ENCODE measurements at places on chromosomes 3 and 15.

DNA sequence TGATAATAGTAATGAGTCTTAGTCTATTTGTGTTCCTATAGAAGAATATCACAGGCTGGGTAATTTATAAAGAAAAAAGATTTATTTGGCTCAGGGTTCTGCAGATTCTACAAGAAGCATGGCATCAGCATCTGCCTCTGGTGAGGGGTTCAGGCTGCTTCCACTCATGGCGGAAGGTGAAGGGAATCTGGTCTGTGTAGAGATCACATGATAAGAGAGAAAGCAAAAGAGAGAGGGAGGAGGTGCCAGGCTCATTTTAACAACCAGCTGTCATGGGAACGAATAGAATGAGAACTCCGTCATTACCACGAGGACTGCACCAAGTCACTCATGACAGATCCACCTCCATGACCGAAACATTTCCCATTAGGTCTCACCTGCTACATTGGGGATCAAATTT is 664.0 kb upstream of the SGO1 start:
- DNase-seq: no peak

DNA sequence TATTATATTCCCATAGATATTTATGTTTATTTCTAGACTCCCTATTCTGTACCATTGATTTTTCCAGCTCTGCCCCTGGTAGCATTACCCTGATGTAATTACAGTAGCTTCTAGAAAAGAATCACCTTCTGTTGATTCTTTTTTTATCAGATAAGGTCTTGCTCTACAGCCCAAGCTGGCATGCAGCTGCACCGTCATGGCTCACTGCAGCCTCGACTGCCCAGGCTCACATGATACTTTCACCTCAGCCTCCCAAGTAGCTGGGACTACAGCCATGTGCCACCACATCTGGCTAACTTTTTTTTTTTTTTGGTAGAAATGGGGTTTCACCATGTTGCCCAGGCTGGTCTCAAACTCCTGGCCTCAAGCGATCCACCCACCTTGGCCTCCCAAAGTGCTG is 41.8 kb downstream of the SLC24A1 start:
- no peak for DNase-seq

DNA sequence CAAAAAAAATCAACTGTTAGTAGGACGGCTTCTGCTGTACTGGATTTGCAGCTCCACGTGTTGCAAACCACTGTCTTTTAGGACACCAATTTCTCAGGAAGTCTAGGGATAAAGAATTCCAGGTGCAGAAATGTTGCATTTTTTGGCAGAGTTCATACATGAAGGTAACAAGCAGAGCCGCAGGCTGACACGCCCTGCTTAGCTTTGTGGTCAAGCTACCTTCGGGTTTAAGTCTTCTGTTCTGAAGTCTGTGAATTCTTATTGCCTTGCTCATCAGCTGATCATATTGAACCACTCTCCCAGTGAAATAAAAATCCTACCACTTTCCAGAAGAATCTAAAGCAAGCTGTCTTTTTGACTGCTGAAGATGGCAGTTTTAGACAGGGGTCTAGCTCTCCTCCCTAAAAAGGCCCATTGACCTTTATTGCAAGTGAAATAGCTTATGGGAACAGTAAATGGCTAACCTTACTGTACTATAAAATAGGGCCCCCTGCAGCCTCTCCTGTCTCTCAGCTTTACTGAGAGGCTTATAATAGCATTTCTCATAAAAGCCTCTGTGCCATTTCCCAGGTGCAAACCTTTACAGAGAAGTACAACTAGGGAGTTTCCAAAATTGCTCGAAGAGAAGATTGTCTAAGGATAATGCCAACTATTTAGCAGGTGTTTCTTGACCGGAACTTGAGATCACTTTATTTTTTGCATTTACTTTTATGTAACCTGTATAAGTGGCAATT is 262.2 kb upstream of the IL12A start:
- no peak for DNase-seq

DNA sequence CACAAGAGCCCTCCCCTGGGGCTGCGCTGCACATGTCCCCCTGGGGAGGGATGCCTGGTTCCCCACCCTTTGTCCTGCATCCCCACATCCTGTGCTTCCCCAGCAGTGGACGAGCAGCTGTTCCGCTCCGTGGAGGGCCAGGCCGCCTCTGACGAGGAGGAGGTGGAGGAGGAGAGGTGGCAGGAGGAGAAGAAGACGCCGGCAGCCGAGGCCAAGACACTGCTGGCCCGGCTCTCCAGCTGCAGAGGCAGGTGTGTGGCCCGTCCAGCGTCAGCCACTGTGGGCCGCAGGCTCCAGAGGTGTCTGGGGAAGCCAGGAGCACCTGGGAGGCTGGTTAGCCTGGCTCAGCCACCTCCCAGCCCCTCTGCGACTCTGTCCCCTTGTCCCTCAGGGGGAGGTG is 27.9 kb upstream of the GP9 start:
- DNase-seq: no peak

DNA sequence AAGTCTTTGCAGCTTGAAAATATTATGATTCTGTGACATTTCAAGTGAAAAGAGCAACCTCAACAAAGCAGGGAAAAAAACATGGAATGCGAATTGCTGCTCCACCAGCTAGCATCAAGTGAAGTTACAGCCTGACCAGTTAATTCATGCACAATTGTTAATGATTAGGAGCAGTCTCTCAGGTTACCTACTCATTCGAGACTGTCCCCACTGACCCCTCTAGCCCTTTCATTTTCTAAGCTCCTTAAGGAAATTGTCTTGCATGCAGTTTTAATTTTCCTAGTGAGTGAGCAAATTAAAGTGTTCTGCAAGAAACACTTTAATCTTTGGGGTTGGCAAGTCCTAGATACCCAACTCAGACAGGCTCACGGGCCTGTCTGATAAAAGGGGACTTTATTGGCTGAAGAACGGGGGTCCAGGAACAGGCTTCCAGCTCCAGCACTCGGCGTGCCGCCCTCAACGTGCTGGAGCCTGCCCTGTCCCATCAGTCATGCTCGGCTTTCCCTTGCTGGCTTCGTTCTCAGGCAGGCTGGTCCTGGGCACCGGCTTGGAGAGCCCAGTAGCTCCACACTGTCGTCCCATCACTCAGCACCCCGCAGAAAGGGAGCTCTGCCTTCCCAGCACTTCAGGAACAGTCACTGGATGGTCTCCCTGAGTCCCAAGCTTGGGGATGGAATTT is 18.3 kb downstream of the PODXL2 start:
- no peak for DNase-seq

- DNase-seq: no peak
These were observed 196.4 kb upstream of the NANOGP8 start for GRCh38 chr15:35281515-35281914.

DNA sequence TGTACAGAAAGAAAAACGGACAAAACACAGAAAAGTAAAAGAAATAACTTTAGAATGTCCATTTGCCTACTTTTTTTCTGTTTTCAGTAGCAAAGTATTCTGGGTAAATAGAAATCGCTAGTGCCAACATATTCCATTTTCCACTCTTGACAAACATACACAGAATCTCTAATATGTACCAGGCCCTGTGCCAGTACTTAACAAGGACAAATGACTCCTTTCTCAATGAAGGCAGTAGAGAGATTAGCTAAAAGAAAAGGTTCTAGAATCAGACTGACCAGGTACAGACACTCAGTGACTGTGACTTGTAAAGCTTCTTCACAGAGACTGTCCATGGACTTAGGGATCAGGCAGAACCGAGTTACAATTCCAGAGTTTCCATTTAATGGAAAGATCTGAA is 165.8 kb upstream of the STAC start:
- no peak for DNase-seq

DNA sequence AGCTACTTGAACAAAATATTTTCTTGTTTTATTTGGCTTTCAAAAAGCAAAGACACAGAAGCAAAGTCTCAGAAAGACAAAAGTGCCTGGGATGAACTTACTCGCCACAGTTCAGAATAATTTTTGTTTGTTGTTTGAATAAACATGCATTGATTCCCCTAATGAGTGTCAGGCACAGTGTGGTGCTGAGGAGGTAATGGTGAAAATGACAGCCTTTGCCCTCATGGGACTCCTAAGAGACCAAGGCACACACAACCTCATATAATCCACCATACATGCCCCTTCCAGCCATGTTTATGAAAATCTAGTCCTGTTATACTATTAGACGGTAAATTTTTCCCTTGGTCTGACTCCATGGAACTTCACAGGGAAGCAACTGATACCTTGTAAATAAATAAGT is 2.5 kb downstream of the GOLIM4 start:
- no peak for DNase-seq

DNA sequence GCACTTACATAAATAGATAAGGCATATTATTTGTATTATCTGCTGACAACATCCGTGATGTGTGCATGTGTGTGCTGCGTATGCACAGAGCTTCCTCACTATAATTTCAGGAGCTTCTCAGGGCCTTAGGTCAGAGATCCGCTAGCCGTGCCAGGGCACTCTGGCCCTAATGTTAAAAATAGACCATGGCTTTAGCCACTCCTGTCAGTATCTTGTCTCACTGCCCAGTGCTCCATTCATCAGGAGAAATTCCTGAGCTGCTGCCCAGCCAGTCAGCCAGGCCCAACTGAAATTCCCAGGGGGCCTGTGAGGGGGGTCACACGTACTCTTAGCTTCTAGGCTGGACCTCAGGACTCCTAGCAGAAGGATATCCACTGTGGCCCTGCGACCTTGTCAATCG is 70.0 kb upstream of the ABHD2 start:
- no peak for DNase-seq

GRCh38 chr15:77595231-77595630 is 37.5 kb downstream of the LINGO1 start:
- DNase-seq: no peak

- no peak for DNase-seq
These were observed 547.2 kb upstream of the TGFBR2 start for GRCh38 chr3:30059240-30059639.

DNA sequence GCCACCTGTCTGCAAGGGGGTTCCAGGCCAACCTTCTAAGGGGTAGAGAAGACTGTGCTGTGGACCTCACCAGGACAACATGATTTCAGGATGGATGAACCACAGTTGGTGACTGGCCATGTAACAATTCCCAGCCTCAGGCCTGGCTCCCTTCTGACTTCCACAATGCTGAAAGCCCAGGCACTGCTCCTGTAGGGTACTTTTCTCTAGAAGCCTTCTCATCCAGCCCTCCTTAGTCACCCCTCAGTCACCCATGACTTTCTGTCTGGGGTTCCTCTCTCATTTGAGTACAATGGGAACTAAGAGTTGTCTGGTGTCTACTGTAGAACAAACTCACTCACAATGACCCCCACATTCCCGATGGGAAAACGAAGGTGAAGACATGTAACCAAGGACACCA is 8.6 kb downstream of the ALS2CL start:
- DNase-seq: no peak

- no peak for DNase-seq
These were observed 29.2 kb downstream of the CPN2 start for GRCh38 chr3:194321693-194322640.

- no peak for DNase-seq
These were observed 114.5 kb downstream of the FOXB1 start for GRCh38 chr15:60118626-60119025.

DNA sequence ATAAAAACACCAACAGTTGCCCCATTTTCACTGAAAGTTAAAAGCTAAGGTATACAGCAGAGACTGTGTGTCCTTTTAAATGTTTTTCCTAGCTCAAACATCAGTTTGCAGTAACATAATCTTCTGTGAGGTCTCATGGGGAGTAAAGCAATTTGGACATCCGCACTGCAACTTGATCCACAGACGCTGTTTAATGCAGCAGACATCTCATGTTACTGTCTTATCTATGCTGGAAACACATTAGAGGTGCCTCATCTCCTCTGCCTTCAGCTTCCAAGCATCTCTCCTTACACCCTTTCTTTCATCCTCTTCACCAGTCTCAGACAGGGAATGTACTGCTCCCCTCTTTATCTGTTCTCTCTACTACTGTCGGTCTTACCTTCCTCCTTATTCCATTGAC is 53.7 kb upstream of the ATP11B start:
- no peak for DNase-seq

GRCh38 chr15:40421246-40422157 is 15.9 kb downstream of the IVD start:
- peak; percentile 82 for DNase-seq

GRCh38 chr15:67018026-67018425 is 47.4 kb upstream of the SMAD3 start:
- no peak for DNase-seq

GRCh38 chr15:100097342-100098127 is 244.2 kb downstream of the ADAMTS17 start:
- DNase-seq: no peak

GRCh38 chr3:74523811-74524210 is 90.6 kb downstream of the CNTN3 start:
- no peak for DNase-seq

GRCh38 chr3:139636511-139636910 is 41.3 kb downstream of the NMNAT3 start:
- no peak for DNase-seq

DNA sequence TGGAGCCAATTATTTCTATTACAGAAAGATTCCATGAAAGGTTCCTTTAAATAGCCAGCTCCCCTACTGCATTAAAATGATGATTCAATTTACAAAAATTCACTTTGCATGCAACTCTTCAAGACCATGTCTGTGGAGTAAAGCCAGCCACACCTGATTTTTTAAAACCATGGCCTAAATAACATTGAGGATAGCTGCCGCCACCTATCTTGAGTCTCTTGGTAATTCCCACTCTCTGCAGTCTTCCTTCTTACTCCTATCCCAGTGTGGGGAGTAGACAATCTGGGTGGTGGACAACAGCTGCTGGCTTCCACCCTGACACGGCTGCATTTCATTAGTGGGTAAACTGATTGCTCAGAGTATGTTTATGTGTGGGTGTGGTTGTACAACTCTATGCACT is 10.7 kb downstream of the LRTM1 start:
- DNase-seq: no peak

DNA sequence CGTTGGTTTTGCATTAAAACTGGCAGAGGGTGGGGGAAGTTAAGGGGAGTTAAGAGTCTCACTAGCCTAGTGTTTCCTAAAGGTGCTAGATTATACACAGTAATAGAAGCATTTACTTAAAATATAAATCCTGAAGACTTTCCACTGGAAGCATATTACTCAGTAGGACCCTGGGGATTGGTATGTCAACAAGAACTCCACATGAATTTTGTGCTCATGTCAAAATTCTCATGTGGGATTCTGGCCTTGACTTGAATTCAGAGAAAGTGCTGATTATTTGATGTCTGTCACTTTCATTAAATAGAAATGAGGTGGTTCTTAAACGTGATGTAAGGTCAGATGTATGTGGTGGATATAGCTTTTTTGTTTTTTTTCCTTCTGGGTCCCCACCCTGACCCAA is 997.2 kb downstream of the TUSC7 start:
- no peak for DNase-seq

DNA sequence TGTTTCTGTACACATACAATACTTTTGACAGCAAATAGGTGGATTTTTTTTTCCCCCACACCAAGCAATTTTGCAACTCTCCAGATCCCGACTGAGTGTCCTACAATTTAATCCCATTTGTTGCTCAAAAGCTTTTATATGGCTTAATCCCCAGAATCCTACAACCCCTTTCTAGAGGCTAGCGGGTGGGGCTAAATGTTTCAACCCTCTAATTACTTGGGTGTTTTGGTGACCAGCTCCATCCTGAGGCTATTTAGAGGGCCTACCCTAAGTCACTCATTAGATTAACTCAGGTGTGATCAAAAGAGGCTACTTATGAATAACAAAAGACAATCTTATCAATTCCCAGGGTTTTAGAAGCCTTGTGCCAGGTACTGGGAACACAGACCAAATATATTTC is 21.0 kb upstream of the FBXL2 start:
- no peak for DNase-seq

- DNase-seq: no peak
These were observed 321.8 kb upstream of the MME start for GRCh38 chr3:154758109-154758868.

- no peak for DNase-seq
These were observed 749 bp downstream of the SRGAP3 start for GRCh38 chr3:9248522-9249271.
